ENCODE measurements at places on chromosomes 11 and 22.

- no peak for DNase-seq
Measured at GRCh38 chr11:85748455-85748891, 62.5 kb downstream of the SYTL2 start.

- DNase-seq = no peak
Measured at GRCh38 chr22:30582788-30583545, 8.5 kb upstream of the GAL3ST1 start.

- no peak for DNase-seq
Measured at GRCh38 chr11:102469196-102469821, 16.7 kb upstream of the TMEM123 start.

- DNase-seq = no peak
Measured at GRCh38 chr11:77548552-77549445, 41.0 kb upstream of the AQP11 start.

- DNase-seq = no peak
Measured at GRCh38 chr11:20364341-20364792, 853 bp downstream of the HTATIP2 start.

DNA sequence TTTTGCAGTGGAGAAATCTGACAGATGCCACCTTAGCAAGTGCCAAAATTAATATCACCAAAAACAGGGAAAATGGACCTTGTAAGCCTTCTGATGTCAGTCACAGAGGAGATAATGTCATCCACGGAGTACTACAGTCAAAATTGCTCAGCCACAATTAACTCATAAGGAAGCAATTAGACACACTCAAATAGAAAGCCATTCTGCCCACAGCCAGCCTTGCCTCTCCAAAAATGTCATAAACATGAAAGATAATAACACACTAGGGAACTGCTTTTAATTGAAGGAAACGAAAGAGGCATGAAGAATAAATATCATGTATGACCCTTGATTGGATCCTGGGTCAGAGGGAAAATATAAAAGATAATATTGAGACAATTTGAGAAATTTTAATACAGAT is 505.6 kb upstream of the API5 start:
- DNase-seq = no peak

- no peak for DNase-seq
Measured at GRCh38 chr11:18091731-18092130, 14.2 kb downstream of the SAAL1 start.

All from NCI-H1417 treated with DMSO at 0.1 percent for 48 hours (cell line).